Vagina (tissue), 2 donors: ENCODE measurements at places on chromosomes 3 and 15.

DNA sequence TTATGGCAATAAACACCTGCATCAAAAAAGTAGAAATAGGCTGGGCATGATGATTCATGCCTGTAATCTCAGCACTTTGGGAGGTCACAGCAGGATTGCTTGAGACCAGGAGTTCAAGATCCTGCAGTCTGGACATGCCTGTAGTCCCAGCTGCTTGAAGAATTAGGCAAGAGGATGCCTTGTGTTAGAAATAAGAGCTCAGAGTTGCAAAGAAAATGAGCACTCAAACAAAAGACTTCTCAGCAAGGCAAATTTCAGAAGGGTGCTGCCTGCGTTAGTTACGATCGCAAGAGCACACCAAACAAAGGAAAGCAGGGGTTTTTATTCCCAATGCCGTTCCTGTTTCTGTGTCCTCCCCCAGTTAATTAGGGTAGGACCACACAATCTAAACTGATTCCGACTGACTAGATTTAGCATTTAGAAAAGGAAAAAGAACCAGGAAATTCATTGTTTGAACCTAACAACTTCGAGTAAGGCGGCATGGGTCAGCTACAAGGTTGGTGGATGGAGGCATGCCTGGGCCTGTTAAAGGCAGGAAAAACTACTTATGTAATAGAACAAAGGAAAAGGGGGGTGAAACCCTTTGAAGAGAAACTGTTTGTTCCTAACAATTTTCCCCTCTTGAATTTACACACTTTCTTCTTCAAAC is 55.5 kb downstream of the DLG1 start:
- DNase-seq = no peak

GRCh38 chr3:183493296-183494045 is 62.0 kb downstream of the KLHL6 start:
- no peak for DNase-seq

GRCh38 chr3:27633224-27633545 is 88.9 kb downstream of the EOMES start:
- DNase-seq = no peak

DNA sequence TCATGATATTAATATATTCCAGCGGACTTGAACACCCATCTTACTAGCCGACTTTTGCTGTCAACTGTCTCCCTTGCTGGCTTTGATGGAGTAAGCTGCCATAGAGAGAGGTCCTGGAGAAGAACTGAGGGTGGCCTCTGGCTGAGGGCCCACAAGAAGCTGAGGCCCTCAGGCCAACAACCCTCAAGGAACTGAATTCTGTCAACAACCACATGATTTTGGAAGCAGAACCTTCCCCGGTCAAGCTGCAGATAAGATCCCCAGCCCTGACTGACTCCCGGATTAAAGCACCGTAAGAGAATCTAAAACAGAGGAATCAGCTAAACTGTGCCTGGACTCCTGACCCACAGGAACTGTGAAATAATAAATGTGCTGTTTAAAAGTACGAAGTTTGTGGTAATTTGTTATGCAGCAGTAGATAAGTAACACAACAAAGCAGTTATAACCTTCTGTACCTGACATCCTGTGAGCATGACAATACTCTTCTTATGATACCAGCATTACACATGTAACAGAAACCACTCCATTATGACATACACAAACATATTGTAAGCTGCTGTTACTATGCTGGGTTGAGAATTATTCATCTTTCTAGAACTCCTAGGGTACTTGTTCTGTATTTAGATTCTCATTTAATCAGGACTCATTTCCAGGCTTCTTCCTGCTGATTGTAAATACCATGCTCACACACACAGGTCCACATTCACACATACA is 66.2 kb downstream of the HES1 start:
- no peak for DNase-seq

DNA sequence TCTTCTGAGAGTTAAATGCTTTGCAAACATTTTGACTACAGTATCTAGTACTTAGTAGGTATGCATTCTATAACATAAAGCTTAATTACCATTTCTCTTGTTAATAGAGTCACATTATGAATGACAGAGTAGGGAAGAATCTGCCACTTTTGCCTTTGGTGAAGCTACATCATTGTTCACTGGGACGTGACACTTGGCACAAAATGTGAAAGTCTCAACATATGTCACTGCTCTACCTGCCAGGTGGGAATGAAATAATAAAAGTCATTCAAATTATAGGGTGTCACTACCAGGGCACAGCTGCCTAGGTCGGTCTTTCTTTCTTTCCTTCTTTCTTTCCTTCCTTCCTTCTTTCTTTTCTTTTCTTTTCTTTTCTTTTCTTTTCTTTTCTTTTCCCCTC is 17.6 kb downstream of the GPR87 start:
- no peak for DNase-seq

GRCh38 chr3:71072287-71072686 is 511.2 kb downstream of the FOXP1 start:
- no peak for DNase-seq

DNA sequence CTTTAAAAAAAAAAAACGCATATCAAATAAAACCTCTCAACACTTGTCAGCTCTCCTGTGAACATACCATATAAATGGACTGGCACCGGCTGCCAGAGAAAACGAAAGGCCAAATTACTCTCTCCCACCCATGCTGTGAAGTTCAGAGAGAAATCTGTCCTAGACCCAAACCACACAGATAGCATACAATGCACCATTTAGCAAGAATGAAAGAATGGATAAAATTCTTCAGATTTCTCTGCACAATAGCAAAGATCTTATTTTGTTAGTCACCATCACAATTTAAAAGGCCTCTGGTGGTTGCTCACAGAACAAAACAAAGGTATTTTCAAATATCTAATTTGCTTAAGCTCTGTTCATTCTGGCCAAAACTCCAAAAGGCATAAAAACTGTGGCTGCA is 93.9 kb upstream of the BHLHE40 start:
- no peak for DNase-seq

DNA sequence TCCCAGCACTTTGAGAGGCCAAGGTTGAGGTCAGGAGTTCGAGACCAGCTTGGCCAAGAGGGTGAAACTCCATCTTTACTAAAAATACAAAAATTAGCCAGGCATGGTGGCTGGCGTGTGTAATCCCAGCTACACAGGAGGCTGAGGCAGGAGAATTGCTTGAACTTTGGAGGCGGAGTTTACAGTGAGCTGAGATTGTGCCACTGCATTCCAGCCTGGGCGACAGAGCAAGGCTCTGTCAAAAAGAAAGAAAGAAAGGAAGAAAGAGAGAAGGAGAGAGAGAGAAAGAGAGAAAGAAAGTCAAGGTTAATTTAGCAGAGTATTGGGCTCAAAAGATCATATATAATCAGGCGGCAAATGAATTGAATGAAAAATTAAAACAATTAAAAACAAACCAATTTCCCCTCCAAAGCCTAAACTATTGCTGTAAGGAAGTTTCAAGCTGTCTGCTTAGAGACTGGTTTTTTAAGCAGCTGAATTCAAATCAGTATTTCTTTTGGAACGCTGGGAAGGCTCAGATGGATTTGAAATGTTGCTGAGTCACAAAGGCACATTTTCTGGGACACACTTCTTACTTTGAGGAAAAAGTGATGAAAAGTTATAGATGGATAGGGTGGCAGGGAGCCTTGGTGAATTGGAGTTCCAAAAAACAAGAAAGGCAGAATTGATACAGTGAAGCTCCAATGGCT is 81.3 kb upstream of the BHLHE40 start:
- DNase-seq = no peak

GRCh38 chr3:138593488-138594149 is 441 bp downstream of the CEP70 start:
- no peak for DNase-seq

DNA sequence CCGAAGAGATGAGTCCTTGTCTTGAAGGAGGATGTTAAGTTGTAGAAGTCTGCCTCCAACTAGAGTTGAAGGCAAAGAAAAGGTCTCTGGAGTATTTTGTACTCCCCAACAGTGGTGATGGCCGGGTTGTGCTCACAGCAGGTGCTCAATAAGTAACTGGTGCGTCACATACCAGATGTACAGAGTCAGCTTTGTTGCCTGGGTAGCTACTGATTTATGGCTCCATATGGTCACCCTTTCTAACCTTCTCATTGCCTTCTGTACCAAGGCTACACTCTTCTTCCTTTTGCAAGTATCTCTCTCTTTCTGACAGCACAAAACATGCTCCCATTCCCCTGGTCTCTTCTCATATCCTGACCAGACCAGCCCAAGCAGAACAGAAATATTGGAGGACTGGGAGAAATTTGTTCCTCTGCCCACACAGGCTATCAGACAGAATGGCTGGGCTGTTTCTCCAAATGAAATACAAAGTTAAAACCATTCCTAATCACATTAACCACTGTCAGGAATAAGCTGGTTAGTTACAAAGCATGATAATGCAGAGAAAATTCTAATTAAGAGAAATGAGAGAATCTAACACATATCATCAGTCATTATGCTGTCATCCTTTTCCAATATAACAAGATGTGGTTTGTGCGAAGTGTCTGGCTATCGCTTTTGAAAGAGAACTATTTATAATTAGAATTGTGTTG is 150.1 kb upstream of the LRRN1 start:
- no peak for DNase-seq

DNA sequence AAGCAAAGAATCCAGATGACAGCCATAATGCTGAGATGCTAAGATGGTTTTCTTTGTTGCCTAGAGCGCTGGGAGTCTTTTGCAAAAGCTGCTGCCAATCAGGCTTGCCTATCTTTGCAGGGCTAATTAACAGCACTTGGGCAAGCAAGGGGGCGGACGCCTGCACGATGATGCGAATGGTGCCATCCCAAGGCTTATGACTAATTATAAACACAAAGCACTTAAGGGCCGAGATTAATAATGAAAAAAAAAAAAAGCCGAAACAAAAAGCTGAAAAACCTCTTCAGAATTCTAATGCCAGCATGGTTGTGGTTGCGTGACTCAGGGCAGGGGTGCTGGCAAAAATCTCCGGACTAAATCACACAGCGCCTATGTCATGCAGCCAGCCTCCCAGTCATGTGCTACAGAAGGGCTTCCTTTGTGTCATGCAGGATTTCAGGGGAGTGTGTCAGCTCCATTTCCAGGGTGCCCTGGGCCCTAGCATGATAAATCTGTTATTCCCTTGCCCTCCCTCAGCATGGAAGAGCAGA is 185.0 kb upstream of the ANKRD28 start:
- DNase-seq = no peak

GRCh38 chr15:99249270-99249841 is at the start of gene TTC23:
TSS of gene TTC23 (minus strand) at chr15:99249581. CDS start at chr15:99228712, 20,869 bp downstream.
- no peak for DNase-seq

- no peak for DNase-seq
These were observed 46.0 kb upstream of the FURIN start for GRCh38 chr15:90822204-90822955.

GRCh38 chr15:68765602-68766368 is 54.9 kb downstream of the ANP32A start:
- peak; percentile 52 for DNase-seq

GRCh38 chr3:139230391-139230790 is 113.4 kb upstream of the MRPS22 start:
- no peak for DNase-seq

DNA sequence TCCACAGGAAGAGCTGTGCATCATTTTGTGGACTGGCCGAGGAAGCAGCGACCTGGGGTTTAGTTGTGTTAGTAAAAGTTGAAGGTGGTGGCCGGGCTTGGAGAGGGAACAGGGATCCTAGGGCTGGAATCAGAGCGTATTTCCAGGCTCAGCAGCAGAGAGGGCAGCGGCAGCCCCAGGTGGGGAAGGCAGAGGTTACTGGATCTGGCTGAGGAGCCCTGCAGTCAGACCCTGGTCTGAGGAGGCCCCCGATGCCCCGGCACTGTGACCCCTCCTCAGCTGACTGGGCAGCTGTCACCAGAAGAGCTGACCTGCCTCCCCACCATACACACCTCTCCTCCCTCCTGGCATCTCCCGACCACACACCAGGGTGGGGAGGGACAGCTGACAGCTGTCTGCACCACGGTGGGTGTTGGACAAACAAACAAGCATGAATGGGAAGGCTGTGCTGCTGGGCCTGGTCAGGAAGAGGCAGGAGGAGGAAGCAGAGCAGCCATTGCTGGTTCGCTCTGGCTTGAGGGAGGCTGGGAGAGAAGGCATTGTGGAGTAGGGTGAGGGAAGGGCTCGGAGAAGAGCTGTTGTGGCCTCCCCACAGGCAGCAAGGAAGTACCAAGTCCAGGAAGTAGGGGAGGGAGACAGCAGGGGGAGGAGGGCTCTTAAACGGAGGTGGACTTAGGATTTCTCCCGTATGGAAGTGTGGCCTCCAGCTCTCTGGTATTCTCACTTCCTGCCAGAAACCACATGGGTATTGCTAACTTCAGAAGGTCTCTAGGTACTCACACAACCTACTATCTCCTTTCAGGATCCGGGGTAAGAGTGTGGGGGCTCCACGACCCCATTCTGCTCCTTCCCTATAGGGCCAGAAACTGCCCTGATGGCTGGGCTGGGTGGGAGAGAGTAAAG is 49.5 kb upstream of the HACD2 start:
- no peak for DNase-seq

DNA sequence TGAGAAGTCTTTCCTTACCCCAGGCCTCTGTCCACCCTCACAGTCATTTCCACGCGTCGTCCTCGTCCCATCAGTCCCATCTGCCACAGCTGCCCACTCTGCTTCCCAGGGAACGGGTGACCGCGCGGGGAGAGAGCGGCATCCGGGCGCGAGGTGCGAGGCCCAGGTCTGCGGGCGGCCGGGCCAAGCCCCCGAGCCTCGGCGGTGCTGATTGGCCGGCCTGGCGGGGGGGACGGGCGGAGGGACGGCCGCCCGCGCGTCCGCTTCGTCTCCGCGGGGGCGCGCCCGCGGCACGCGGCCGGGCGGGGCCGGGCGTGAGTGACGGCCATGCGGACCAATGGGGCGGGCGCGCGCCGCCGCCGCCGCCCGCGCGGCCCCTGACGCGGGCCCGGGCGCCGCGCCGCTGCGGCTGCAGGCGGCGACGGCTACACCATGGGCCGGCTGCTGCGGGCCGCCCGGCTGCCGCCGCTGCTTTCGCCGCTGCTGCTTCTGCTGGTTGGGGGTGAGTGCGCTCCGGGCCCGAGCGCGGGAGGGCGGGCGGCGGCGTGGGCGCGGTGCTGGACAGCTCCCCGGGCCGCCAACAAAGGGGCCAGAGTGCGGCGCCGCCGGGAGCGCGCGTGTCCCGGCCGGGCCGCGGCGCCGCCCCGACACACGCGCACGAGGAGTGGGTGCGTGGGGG is at the start of gene PODXL2:
Gene PODXL2, plus strand, starts transcription at position 398 of the 679 bp plus-strand sequence. Its CDS starts 35 bp downstream, at position 433.
- DNase-seq = no peak

GRCh38 chr15:99478977-99479376 is 86.8 kb upstream of the MEF2A start:
- DNase-seq = no peak

- DNase-seq = no peak
These were observed 23.4 kb upstream of the PPP4R2 start for GRCh38 chr3:72973031-72973723.

DNA sequence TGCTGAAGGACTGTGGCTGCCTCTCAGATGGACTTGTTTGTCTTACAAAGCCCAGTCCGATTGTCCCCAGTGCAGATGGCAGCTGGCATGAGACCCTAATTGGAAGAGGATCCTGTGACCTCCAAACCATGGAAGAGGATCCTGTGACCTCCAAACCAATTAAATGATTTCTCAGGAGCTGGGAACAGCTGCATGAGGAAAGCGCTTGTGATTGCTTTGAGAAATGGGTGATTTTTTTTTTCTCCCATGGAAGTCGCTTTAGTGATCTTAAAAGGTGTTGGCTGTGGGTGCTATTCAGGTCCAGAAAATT is 68.4 kb upstream of the LARS2 start:
- DNase-seq = no peak
